Fibroblast of the aortic adventitia (primary cell): ENCODE measurements at places on chromosomes 11 and 22. TPM values are rescaled to one million over a fixed set of nuclear protein-coding genes. Genes with fewer than 3 reads are reported as not detected.
A peak's percentile ranks its signal among the peaks of the same experiment; 100 is the strongest.

DNA sequence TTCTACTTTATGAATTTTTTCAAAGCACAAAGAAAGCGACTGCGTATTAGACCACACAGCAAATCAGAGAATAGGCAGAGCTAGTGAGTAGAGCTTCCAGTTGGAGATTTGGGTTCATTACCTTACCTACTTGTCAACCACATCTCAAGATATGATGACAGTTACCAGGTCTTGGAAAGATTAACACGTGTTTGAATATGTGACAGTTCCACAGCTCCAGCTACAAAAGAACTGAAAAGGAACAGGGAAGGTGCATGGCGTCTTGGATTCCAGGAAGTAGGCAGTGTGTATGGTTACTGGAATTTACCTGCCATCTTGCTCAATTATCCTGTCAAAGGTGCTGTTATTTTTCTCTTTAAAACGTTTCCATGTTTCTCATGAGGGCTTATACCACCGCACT lies 5.3 kb downstream of the TIRAP start:
- no peak for DNase-seq

- no peak for DNase-seq
Measured at GRCh38 chr11:107969219-107969618, 39.5 kb upstream of the CUL5 start.

DNA sequence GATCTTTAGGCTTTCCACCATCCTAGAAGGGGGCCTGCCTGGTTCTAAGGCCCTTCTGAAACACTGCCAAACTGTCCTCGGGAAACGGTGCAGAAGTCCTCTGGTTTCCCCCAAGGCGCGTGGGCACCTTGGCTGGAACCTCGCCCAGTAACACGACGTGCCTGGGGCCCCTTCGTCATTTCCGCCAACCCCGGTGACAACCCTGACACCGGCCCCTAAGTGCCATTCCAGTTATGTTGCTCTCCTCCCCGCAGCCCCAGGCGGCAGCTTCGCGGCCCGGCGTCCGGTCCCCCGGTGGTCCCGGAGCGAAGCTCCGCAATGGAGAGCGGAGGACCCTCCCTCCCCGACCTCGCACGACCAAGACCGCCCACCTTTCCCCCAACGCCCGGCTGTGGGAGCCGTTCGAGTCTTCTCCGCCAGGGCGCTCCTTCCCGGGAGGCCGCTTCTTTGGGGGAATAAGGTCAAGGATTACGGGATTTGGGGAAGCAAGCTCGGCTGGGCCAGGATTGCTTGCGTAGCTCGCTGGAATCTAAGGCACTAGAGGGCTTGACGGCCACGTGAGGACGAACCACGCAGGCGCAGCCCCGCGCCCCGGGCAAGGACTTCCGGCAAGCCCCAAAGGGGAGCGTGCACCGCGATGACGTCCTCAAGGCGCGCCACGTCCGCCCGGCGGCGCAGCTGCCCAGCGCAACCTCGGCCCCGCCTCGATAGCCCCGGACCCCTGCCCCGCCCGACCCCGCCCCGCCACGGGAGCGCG lies 626 bp downstream of the RNH1 start:
- peak; percentile 98 for DNase-seq

DNA sequence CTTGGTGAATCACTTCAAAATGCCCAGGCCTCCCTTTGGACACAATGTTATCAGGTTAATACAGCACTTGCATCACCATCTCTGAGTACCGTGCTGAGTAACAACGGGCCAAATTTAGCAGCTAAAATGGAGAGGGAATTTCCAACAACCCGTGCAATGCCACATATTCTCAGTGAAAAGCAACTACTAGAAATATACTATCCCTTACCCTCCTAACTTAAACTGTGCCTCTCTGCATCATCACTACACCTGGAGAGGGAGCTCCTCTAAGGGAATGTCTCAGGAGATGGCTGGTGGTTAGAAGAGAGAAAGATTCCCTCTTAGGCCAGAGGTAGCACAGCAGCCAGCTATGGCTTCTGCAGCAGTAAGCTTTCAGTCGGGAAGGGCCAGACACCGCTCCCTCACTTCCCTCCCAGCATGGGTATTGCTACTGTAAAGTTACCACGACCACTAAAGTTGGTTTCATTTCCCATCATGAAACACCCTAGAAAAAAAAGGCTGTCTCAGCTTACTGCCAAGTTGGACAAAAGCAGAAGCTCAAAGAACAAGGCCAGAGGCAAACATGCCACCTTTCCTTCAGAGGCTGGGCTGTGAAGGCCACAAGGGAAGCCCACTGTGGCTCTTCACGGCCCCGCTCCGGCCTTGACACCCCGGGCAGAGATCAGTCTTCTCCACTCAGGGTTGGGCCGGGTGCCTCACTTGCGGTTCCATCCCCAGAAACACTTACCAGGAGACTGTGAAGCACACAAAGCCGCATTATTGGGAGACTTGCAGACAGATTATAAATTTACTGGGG lies 3.9 kb downstream of the MAML2 start:
- peak; percentile 87 for DNase-seq

Gene SPTBN2
- 0.27 and 4.9 TPM in 2 replicates for total RNA-seq

GRCh38 chr11:69320326-69320725 lies 26.4 kb downstream of the MYEOV start:
- no peak for DNase-seq

Gene YAP1
- 158 and 169 TPM in 2 replicates for total RNA-seq

GRCh38 chr11:99911116-99911515 lies 776.0 kb upstream of the ARHGAP42 start:
- DNase-seq: no peak

Gene MGAT3
- 0.27 and 2.0 TPM in 2 replicates for total RNA-seq

GRCh38 chr11:12381875-12382274 lies 4.5 kb downstream of the PARVA start:
- no peak for DNase-seq

DNA sequence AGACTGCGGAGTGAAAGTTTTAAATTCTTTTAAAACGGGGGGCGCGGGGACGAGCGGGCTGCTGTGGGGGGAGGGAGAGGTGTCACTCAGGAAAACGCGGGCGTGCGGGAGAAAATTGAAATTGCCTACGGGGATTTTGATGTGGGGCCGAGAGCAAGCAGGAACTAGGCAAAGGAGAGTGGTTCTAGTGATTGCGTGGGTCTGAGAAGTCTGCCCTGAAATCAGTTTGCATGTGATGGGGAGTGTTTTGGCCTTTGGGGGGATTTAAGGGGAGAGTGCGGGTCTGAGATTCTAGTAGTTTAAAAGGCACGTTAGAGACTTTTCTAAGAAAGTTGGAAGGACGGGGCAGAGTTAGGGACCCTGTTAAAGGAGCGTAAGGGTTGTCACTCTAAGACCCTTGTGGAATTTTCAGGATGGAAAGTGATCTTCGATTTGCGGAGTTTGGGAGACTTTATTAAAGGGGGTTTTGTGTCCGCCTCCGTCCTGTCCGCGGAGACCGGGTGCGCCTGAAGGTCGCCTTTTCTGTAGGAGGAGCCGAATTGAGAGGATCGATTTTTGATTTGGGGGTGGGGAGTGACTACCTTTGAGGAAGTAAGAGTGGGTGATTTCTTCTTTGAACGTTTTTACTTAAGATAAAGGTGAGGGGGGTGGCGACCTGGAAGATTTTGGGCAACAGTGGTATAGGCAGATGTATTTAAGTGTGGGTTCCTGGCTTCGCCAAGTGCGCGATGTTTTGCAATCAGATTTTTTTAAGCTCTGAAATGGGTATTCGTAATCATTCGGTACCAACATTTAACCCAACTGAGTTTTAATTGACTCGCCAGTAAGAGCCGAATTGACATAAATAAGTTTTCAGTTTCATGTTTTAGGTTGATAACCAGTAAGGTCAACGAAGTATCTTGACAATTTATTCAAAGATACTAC lies 1.1 kb downstream of the EED start:
- DNase-seq: peak; percentile 28

GRCh38 chr11:113468726-113469345 lies 6.4 kb downstream of the DRD2 start:
- DNase-seq: no peak

GRCh38 chr22:50012211-50013181 lies at the start of gene IL17REL:
IL17REL (minus strand) TSS chr22:50012765; CDS start chr22:50012646, 119 bp downstream.
- peak; percentile 21 for DNase-seq

- no peak for DNase-seq
Measured at GRCh38 chr11:34198523-34198922, 93.1 kb downstream of the NAT10 start.

- no peak for DNase-seq
Measured at GRCh38 chr11:134521001-134521400, 109.0 kb upstream of the B3GAT1 start.

- DNase-seq: peak; percentile 80
Measured at GRCh38 chr11:88179971-88180629, 4.9 kb upstream of the RAB38 start.

DNA sequence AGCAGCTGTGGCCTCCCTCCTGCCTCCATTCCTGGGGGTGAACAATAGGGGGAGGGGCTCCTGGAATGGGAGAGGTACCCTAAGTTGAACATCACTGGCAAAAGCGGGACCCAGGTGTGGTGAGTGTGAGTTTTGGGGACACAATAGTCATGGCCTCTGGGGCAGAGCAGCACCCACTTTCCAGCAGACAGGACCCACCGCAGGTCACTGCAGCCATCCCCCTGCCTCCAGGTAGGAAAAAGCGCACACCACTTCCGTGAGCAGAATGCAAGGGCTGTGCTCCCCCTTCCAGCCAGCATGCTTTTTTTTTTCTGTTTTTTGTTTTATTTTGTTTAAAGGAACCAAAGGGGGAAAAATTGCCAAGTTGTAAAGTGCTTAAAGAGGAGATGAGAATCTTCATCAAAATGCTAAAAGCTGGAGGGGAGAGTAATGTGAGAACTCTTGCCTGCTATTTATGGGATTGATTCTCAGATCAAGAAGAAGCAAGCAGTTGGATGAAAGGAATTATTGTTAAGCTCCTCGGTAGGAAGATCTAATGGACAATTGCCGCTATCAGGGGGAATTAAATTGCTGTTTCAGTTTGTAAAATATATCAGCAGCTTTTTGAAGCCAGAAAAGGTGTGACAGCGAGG lies 152.9 kb downstream of the FEZ1 start:
- no peak for DNase-seq

DNA sequence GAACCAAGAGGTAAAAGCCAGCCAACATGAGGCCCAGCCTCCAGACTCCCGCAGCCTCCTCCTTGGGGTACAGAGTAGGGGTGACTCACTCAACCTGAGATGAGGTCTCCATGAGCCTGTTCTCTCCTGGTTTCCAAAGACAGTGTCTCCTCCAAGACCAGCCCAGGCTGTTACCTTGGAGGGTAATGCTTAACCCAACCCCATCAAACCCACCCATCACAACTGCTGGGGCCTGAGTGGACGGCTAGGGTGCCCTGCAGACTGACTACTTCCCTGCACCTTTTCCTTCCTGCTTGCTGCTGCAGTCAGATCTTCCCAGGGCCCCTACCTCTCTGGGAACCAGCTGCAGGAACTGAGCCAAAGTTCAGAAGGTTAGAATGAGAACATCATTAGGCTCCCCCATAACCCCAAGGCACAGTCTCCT lies 5.1 kb upstream of the NOL12 start:
- peak; percentile 39 for DNase-seq

- no peak for DNase-seq
Measured at GRCh38 chr11:58637371-58637770, 14.9 kb downstream of the CNTF start.

GRCh38 chr22:21929253-21929652 lies 23.4 kb downstream of the PPM1F start:
- DNase-seq: no peak

Gene TYR
- total RNA-seq: not detected in 2 replicates

DNA sequence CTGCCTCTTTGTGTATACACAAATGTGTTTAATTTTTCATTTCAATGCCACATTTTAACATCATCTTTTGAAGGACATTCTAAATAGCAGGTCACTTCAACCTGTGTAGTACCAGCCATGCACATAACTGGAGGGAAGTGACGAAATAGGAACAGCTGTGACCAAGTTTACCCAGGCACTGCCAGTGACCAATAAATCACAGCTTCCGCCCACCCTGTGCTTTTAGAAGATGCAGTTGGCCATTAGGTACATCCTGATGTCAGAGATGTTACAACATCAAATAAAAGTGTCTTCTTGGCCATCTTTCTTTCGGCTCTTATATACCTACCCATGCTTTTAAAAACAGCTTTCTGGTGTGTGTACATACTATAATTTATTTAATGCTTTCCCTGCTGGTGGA lies 7.8 kb downstream of the LDLRAD3 start:
- no peak for DNase-seq

DNA sequence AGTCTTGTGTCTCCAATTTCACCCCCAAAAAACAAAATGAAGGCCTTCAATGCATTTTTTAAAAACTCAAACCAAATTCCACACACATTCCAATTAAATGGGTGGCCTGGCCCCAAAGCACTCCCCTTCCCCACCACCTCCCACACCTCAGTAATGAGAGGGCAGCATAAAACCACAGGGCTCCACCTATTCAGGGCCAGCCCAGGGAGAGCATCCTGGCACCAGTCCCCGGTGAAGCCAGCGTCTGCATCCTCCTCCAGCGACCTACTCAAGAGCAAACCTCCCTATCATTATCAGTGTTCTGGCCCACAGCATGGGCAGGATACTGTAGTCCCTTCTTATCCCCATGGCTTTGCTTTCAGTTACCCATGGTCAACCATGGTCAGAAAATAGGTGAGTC lies 17.8 kb upstream of the OR8B8 start:
- no peak for DNase-seq

Gene SLC37A2
- total RNA-seq: 0.08 and 0.63 TPM in 2 replicates

DNA sequence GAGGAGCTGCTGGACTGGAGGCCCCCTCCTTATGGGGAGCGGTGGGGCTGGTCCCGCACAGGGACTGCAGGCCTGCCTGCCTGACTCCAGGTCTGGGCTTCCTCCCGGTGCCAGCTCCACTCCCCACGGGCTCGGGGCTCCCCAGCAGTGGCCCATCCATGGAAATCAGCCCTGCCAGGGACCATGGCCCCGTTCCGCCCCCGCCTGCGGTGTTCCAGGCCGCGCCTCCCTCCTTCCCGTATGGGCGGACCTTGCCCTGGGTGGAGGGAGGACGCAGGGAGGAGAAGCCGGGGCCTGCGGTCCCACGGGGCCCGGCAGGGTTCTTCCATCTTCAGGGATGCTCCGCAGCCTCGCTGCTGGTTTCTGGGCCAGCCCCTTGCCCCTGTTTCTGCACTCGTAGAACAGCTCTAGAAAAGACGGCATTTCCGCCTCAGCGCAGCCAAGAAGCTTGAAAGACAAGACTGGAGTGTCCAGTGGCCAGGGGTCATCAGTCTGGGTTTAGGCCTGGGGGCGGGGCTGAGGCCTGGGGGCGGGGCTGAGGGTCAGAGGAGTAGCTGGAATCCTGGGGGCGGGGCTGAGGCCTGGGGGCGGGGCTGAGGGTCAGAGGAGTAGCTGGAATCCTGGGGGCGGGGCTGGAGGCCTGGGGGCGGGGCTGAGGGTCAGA lies 1330.6 kb downstream of the BRD1 start:
- no peak for DNase-seq

Gene POLD3
- 12.8 and 26.8 TPM in 2 replicates for total RNA-seq

DNA sequence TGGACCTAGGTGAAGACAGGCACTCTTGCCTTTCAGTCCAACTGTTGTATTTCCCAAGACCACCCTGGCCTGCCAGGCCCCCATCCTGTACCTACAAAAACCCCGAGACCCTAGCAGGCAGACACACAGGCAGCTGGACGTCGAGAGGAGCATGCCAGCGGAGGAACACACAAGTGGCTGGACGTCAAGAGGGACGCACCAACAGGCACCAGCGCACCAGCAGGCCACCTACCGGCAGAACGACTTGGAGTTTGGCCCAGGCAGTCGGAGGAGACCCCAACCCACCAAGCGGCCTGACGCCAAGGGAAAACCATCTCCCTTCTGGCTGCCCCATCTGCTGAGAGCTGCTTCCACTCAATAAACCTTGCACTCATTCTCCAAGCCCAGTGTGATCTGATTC lies 1883.4 kb upstream of the RAG2 start:
- no peak for DNase-seq

- peak; percentile 67 for DNase-seq
Measured at GRCh38 chr11:61891331-61892084, at the start of gene FADS3. FADS3 (minus strand) TSS chr11:61891545; CDS start chr11:61891381, 164 bp downstream.

Gene CRYBB2
- total RNA-seq: not detected in 2 replicates
